SK-N-SH (cell line): ENCODE measurements at places on chromosomes 16 and 17. TPM values are rescaled to one million over a fixed set of nuclear protein-coding genes. Genes with fewer than 3 reads are reported as not detected.

GRCh38 chr16:12546918-12547607 is 256.6 kb downstream of the CPPED1 start:
- DNase-seq: no peak

DNA sequence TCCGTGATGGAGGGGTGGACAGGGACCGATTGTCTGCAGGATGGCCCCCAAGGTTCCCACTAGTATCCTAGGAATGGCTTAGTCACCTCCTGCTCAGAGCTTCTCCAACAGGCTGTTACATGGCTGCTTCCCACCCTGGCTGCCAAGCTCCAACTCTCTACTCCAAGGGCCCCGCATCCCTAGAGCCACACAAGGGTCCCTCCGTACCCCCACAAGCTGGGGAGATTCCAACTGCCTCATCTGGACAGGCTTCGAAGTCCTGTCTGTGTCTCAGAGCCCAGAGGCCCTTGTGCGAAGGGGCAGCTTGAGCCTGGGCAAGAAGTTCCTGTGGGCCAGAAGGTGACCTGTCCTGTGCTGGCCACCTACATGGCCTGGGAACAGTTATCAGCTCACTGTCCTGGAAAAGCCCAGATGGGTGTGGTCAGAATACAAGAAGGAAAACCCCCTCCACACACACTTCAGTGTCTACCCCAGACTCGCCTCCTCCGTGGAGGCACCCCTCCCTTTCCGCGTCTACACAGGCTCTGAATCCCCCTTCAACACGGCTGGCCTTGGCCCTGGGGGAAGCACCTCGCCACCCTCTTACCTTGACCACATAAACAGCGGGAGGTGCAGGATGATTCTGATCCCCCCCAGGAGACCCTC is 586 bp downstream of the MEAK7 start:
- DNase-seq: no peak

DNA sequence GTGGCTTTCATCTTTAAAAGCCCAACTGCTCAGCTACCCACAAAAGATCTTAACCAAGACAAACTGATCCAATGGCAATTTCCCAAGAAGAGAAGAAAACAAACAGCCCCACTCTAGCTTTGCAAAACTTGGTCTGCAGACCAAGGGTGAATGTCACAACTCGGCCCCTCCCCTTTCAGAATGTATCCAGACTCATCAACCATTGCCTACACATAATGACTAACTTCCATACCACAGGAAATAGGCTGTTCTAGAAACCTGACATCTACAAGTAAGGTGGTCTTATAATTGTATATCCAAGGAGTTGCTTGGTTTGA is 16.0 kb downstream of the DCUN1D3 start:
- DNase-seq: no peak

Gene BAHCC1
- 3.6 and 6.4 TPM in 2 replicates for polyA plus RNA-seq

- DNase-seq: no peak
These were observed 17.0 kb downstream of the KCTD2 start for GRCh38 chr17:75064040-75064439.

DNA sequence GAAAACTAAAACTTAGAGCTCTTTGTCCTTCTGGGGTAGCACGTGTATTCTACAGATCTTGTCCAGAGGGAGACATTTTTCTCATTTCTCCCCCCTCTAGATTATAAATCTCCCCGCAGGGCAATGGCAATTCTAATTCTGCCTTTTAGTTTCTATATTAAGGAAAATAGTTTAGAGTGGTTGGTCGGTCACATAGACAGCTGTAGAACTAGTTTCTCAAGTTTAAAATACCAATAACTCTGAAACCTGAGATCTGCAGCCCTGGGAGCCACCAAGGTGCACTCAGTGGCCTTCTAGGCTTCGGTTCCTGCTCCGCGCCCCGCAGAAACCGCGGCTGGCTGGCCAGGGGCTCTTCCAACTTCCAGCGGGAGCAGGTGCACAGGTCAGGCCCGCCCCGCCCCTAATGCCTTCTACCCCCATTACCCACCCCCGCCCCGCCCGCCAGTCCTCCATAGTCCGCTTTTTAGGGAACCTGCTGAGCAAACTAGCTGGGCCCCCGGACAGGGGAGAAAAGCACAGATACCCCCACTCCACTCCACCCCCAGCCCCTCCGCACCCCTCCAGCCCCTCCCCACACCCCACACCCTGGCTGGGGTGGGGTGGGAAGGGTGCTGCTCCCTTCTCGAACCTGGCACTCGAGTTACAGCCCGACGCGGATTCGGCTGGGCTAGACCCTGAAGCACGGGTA is 431 bp downstream of the SLFN11 start:
- DNase-seq: peak; percentile 11

GRCh38 chr16:86500708-86501510 is 9.4 kb upstream of the FOXF1 start:
- no peak for DNase-seq

GRCh38 chr17:61280851-61281250 is 118.8 kb upstream of the TBX2 start:
- DNase-seq: no peak
